ENCODE measurements at places on chromosomes 3 and 15. TPM values are rescaled to one million over a fixed set of nuclear protein-coding genes. Genes with fewer than 3 reads are reported as not detected.

MME gene
- total RNA-seq = 5.0 TPM

DNA sequence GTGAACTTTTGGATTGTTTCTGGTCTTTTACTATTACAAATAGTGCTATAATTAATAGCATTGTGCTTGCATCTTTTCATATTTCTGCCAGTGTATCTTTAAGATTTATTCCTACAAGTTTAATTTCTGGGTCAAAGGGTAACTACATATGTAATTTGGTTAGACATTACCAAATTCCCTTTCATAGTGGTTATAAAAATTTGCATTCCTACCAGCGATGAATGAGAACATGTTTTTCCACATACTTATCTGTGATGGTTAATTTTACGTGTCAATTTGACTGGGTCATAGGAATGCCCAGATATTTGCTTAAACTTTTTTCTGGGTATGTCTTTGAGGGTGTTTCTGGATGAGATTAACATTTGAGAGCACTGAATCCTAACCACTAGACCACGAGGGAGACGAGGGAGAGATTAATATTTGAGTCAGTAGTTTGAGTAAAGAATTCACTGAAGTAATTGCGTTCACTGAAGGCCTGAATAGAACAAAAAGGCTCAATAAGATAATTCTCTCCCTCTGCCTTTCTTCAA, 132.3 kb upstream of the NEO1 start:
- no peak overlapping the region for H3K27ac ChIP-seq
- no peak for DNase-seq
- H3K27me3 ChIP-seq = no peaks in the 10 kb centered on the region

EPHB1 gene
- total RNA-seq = 16.4 TPM

- H3K36me3 ChIP-seq = no peaks in the 10 kb centered on the region
- no peak for DNase-seq
- H3K4me1 ChIP-seq = no peaks in the 10 kb centered on the region
- no peak overlapping the region for H3K4me3 ChIP-seq
Measured at GRCh38 chr3:178010306-178010705, 525.9 kb upstream of the KCNMB2 start.

- H3K36me3 ChIP-seq = no peaks in the 10 kb centered on the region
- DNase-seq = no peak
- H3K4me1 ChIP-seq = no peaks in the 10 kb centered on the region
- H3K27me3 ChIP-seq = no peaks in the 10 kb centered on the region
- no peak overlapping the region for H3K27ac ChIP-seq
Measured at GRCh38 chr3:39292961-39293360, 13.1 kb upstream of the CX3CR1 start.

DNA sequence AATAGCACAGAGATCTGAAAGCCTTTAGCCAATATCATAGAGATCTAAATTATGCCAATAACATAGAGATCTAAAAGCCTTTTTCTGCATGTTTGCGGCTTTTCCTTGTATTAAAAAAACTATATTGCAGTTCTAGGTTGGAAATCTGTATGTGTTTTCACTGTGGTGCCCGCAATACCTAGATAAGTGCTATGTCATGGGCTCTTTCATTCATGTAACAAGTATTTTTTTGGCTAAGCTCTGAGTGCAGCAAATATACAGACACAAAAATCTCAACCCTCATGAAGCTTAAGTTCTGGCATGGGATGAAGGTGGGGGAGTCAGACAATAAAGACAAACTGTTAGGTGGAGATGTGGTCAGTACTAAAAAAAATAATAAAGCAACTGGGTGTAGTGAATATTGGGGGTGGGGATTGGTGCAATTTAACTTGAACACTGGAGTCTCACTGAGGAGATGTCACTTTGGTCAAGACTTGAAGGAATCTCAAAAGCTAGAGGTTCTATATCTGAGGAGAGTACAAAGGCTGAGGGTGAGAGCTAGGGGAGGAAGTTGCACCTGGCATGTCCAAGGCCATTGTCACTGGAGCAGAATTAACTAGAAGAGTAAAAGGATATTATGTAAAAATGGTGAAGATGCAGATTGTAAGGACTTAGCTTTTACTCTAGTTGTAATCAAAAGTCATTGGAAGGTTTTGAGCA, 973 bp downstream of the BUB1B start:
- H3K4me3 ChIP-seq = no peak overlapping the region
- no peaks in the 10 kb centered on the region for H3K27me3 ChIP-seq
- no peaks in the 10 kb centered on the region for H3K36me3 ChIP-seq
- DNase-seq = no peak
- H3K27ac ChIP-seq = no peak overlapping the region

PLS1 gene
- 0.68 TPM for total RNA-seq

HACD3 gene
- 29.6 TPM for total RNA-seq
